Activated naive CD8-positive, alpha-beta T cell treated with anti-CD3 and anti-CD28 coated beads, Interleukin-2, amount 50 U/mL, for 24 hours (primary cell): ENCODE measurements at places on chromosomes 2 and 18.

- no peak for DNase-seq
These were observed 220.9 kb downstream of the ATAD2B start for GRCh38 chr2:23705771-23706612.

DNA sequence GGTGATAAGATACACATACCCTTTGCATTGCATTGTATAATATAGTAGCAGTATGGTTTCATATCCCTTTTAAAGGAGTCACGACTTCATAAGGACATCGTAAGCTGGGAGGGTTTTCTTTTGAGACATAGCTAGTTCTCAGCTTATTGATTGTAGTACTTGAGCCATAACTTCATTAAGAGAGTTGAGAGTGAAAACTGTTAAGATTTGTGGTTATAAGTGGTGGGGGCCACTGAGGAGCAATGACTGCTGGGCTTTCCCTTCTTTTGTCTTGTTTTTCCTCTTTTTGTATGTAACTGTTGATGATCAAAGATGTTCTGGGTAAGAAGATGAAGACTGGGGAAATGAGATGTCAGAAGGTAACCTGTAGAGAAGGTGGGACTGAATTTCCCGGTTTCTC is 11.0 kb downstream of the EIF5B start:
- DNase-seq: no peak

- no peak for DNase-seq
These were observed 146.6 kb downstream of the MAP4K4 start for GRCh38 chr2:101844055-101844635.

DNA sequence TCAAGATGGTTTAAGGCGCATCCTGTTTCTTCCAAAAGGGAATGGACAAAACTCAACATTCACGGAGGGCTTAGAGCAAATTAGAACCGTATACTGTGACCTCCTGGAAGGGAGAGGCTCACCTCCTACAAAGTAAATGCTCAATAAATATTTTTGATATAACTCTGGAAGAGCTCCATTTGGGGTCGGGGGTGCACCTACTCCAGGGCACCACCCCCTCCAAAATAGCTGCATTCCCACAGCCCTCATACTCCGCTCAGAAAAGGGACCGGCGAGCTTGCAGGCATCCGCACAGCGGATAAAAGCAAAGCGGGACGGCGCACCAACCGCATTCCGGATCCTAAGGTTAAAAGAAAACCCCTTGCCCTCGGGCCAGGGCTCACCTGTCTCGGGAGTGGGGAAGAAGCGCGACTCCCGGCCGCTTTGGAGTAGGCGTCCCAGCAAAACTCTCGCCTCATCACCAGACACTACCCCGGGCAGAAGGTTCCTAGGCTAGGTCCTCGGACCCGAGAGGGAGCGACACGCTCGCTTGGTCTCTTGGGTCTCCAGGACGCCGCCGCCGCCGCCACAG is 378 bp downstream of the WDPCP start:
- no peak for DNase-seq

DNA sequence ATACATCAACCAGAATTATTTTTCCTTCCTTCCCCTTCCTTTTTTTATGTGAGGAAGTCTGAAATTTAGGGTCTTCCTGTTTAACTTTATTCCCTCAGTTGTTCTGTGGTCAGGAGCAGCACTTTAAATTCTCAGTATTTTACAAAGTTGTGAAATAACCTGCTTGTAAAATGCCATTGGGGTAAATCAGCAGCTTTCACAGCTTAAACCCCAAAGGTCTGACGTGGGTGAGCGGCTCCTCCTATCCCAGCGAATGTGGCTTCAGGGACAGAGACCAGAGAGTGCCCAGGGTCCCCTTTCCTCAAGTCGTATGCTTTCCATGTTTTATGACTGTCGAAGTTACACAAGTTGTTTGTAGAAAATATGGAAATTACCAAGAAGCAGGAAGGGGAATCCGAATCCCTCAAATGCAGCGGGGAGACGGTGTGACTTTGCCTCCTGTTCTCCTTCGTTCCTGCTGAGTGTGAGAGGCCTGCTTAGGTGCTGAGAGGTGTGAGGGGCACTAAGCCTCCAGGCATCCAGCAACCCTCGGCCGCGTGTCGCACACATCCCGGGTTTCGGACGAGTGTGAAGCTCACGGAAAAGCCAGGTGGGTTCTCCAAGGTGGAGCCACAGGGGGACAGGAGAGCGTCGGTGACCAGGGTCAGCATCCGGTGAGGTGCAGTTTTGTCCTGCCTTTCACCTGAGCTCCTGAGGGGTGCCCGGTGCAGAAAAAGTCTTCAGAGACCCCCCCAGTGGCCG is 10.8 kb upstream of the KCNG2 start:
- no peak for DNase-seq

GRCh38 chr2:24330161-24330560 is 30.2 kb downstream of the ITSN2 start:
- DNase-seq: no peak

DNA sequence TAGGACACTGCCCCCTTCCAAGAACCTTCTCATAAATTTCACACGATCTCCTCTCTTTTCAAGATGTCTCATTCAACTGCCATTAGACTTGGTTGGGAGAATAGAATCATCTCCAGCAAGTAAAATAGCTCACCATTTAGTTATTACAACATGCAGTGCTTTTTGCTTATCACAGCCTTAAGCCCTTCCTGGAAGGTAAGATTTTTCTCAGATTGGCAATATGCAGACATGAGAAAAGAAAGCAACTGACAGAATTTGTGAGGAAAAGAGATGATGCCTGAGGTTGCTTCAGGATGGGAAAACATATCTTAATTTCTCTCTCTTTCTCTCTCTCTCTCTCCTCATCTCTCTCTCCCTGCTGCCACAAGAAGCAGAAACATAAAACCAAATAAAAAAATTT is 855.1 kb upstream of the ACVR2A start:
- no peak for DNase-seq
